LNCaP clone FGC (cell line): ENCODE measurements at places on chromosomes 5 and 9.

DNA sequence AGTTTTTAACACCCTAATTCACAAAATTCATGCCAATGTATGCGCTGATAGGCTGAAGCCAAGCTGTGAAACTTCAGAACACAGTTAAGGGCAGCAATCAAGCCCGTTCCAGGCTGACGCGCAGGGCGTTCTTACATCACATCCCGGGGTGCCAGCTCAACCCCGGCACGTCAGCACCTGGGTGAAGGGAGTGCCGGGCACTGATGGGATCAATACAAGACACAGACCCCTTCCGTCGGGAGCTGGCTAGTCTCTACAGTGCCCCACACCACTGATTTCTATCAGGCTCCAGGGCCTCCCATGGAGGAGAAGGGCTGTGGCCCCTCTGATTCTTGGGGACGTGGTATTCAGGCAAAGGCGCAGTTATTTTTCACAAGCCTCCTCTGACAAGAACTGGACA is 12.0 kb downstream of the BARHL1 start:
- DNase-seq, result no peak

GRCh38 chr9:134434894-134435506 is 108.7 kb downstream of the RXRA start:
- peak; percentile 97 for DNase-seq

DNA sequence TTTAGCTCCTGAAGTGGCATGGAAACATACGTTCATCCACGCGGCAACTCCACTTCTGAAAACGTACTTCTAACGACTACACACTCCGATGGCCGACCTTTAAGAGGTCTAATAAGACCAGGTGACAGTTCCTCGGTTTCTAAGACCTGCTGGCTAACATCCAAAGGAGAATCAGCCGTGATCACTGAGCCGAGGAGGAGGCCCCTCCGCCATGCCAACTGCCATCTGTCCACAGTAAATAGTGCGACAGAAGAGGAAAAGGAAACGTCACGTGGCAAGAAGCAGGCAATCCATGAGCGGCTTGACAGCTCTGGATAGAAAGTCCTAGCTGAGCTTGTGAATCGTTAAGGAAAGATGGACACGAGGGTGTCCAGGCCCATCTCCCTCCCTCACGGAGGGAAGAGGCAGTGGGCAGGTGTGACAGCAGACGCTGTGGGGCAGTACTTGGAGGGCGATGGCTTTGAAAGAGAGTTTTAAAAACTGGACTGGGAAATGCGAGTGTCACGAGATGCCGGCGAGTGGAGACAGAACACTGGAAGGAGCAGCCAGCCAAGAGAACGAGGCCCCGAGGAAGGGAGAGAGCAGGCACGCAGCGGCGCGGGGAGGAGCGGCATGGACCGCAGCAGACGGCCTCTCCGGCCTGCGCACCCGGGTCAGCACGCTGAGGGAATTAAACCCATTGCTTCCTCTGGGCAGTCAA is 66.7 kb upstream of the TBC1D9B start:
- no peak for DNase-seq

GRCh38 chr9:6049798-6050197 is 34.4 kb upstream of the RANBP6 start:
- no peak for DNase-seq

- peak; percentile 97 for DNase-seq
Observed at GRCh38 chr9:95494416-95495371, 22.1 kb downstream of the PTCH1 start.

DNA sequence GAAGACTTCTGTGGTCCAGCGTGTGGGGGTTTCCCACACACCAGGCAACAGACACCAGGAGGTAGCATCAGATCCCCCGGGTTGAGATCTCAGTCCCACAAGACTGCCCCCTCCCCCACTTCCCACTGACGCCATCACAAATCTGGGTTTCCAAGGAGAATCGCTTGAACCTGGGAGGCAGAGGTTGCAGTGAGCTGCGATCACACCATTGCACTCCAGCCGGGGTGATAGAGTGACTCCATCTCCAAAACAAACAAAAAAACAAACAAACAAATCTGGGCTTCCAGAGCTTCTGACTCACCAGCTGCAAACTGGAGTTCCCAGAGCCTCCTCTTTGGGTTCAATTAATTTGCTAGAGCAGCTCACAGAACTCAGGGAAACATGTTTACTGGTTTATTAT is 4.7 kb upstream of the GBGT1 start:
- DNase-seq, result no peak

DNA sequence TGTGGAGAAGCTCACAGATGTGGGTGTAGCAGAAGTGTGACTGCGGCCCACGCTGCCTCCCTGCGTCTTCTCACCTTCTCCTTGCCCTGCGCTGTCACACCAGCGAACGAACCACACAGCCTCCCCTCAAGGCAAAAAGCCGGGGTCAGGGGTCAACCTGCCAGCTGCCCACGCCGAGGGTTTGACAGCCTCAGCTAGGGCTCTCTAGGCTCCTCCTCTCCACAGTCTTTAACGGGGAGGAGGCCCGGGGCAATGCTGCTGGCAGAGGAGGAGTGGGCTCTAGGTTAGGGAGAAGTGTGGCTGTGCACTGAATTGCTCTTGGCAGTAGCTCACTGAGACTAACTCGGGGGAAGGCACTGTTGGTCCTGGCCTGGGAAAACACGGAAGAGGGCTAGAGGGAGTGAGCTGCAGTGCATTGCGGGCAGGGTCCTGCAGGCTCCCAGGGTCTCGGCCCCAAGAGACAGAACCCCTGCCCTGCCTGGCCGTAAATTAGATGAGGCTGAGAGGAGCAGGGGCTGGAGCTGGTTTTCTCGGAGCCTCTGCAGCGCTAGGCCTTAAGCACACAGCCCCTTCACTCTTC is 4.2 kb upstream of the TRIM52 start:
- no peak for DNase-seq

- no peak for DNase-seq
Observed at GRCh38 chr9:20729523-20729922, 45.5 kb downstream of the FOCAD start.

DNA sequence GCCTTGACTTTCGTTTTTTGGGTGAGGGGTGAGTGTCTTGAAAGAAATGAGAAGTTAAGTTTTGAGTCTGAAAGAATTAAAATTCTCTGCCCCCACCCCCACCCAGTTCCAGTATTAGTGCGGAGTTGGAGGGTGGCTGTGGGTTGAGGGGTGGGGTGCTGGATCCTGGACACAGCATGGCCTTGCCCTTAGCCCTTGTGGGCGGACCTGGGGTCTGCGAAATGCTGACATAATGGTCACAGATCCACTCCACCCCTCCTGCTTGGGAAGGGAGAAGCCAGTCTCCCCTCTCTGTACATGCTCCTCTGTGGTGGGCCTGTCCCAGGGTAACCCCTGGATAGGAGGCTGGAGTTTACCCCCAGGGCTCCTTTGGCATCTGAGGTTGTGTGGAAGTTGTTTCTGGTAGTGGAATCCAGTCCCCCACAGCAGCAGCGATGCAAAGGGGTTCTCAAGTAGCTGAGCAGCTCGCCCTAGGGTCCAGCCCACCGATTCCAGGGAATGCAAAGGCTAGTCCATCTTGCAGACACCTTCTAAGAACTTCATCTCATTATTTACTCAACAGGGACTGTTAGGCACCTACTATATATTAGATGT is 42.8 kb upstream of the TCF7 start:
- DNase-seq, result no peak

GRCh38 chr5:77329664-77330430 is 119.4 kb downstream of the PDE8B start:
- no peak for DNase-seq

DNA sequence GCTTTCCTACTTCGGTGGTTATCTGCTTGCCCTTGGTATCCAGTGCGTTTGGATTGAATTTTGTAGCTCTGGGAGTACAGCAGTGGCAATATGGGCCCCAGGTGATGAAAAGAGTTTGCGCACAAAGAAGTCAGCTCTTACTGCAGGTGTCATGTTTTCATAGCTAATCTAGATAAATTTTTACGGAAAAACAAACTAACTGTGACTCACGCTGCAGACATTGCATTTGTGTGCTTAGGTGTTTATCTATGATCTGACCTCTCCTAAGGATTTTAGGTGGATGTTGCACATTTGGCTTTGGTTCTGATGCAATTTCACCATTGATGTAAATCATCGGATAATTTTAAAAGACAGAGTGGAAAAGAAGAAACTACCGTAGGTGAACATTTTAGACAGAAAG is 92.1 kb downstream of the VCAN start:
- peak; percentile 77 for DNase-seq

GRCh38 chr5:175797521-175798038 is 73.8 kb upstream of the CPLX2 start:
- no peak for DNase-seq

- no peak for DNase-seq
Observed at GRCh38 chr5:32803656-32804055, 92.5 kb downstream of the NPR3 start.

DNA sequence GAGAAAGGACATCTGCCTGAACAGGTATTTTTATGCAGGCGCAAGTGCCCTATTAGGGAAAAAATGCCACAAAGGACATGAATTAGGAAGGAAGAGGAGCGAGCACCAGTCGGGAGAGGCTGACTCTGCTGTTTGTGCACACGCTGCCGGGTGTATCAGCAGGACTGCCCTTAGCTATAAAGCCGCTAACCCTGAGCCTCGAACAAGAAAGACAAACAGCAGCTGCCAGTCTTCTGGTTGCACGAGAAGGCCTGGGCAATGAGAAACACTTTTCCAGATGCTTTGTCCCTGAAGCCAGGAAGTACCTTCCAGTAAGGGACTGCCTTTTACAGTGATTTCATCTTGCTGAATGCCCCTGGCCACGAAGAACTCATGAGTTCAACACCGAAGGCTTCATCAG is 12.6 kb downstream of the QSOX2 start:
- DNase-seq, result no peak

GRCh38 chr9:91896513-91897121 is 53.4 kb downstream of the ROR2 start:
- DNase-seq, result no peak

DNA sequence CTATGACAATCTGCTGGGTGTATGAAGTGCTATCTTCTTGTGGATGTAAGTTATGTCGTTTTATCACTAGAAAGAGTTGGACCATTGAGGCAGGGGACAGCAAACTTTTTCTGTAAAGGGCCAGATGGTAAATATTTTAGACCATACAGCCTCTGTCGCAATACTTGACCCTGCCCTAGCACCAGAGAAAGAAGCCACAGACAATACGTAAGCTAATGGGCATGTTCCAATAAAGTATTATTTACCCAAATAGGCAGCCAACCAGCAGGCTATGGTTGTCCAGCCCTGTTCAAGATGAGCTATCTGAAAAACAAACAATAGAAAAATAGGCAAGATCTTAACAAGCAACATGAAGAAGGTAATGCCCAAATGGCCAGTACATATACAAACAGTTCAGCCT is 36.4 kb downstream of the MTX3 start:
- peak; percentile 90 for DNase-seq

DNA sequence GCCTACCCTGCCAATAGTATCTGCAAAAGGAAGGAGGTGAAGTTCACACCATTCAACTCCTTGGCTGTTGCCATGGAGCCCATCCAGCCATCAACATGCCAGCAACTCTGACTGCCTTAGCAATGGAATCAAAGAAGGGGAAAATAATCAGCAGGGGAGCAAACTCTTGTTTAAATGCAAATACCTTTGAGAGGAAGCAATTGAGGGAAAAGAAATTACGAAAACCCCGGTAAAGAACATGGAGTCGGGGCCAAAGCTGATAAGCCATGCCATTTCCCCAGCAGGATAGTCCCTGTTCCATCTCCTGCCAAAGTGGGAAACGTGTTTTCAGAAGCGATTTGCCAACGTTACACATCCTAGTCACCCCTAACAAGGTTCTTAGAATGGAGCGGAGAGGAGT is 69.0 kb downstream of the MFAP3 start:
- no peak for DNase-seq

GRCh38 chr9:95090871-95091577 is 226.5 kb downstream of the FANCC start:
- no peak for DNase-seq

DNA sequence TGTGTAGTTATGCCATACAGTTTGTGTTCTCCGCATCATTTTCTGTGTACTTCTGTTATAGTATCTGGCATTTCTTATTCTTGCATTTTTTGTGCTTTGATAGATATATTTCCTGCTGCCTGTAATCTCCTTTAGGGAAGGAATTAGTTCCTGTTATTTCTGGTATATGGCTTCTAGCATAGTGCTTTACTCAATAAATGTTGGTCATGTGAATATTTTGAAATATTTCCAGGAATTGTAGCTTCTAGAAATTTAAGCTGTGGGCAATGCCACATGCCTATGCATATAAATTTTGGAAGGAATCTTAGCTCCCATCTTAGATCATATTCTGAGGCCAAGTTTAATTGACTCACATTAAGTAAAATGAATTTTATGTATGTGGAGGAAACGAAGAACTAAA is 11.5 kb upstream of the PRRC1 start:
- no peak for DNase-seq

GRCh38 chr9:91386765-91387164 is 25.0 kb upstream of the AUH start:
- no peak for DNase-seq

GRCh38 chr9:16888594-16888993 is 18.1 kb upstream of the BNC2 start:
- no peak for DNase-seq

DNA sequence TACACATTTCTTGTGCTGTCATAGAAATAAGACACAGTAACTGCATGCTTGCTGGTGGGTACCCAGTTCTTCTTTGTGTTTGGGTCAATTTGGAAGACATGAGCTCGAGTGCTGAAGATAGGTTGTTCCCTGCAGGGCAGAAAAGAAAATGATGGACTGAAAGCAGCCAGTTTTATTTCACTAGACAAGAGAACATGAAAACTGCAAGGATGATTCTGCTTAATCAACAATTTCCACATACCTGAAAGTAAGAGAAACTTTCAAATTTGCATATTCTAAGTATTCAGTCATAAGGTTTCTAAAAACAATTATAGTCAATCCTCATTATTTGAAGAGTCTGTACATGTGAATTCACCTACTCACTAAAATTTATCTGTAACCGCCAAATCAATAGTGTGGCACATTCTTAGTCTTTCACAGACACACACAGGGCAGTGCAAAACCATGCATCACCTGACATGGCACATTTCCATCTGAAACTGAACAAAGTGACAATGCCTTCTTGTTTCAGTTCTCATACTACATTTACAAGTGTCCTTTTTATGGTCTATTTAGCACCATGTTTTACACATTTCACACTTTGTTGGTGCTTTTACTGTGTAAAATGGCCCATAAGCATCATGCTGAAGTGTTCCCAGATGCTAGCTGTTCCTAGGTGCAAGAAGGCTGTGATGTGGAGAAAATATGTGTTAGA is 56.9 kb downstream of the HOMER1 start:
- no peak for DNase-seq

GRCh38 chr5:121640298-121640697 is 211.4 kb upstream of the FTMT start:
- DNase-seq, result no peak

DNA sequence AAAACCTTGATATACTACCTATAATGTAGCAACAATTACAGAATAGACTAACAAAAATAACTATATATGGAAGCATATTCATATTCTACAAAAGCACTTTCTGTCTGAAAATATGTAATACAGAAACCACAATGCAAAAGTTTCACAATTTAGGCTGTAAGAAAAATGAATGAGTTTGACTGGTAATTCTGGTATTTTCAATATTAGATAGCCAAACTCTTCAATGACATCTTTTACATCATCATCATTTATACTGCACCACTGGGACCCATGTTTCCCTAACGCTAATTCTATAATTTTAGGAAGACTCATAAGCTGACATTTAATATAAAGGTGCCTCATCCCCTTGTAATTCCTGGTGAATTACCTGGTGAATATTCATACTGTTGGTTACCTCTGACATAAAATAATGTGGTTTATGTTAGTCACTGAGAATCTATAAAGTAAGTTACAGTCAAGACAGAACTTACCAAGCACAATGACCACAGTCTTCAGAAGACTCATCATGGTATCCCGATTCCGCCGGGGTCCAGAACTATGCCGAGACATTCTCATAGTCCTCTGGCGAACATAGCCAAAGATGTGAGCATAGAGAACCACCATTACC is 97.2 kb downstream of the LPAR1 start:
- DNase-seq, result no peak
